Pancreas (tissue), 10 donors: ENCODE measurements at places on chromosomes 16 and 17. TPM values are rescaled to one million over a fixed set of nuclear protein-coding genes. Genes with fewer than 3 reads are reported as not detected.

DNA sequence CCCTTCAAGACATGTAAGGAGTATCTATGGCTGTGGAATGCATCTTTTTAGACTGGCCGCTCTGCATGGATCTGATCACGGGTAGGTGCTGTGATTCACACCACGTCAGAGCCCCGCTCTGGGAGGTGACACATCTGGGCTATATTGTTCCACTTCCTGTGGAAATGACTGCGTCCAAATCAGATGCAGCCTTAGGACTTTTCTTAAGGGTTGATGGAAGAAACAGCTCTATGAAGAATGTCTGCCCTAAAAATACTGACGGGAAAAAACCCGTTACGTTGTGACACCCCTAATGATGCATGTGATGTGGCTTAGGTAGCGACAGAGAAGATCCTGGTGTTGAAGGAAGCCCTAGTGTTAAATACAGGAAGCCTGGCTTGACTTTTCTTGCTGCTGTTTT, 12.2 kb downstream of the BANP start:
- H3K4me1 ChIP-seq = peaks cover 6% of the 10 kb centered on the region
- DNase-seq = no peak
- H3K27ac ChIP-seq = no peak overlapping the region
- H3K27me3 ChIP-seq = no peaks in the 10 kb centered on the region

DNA sequence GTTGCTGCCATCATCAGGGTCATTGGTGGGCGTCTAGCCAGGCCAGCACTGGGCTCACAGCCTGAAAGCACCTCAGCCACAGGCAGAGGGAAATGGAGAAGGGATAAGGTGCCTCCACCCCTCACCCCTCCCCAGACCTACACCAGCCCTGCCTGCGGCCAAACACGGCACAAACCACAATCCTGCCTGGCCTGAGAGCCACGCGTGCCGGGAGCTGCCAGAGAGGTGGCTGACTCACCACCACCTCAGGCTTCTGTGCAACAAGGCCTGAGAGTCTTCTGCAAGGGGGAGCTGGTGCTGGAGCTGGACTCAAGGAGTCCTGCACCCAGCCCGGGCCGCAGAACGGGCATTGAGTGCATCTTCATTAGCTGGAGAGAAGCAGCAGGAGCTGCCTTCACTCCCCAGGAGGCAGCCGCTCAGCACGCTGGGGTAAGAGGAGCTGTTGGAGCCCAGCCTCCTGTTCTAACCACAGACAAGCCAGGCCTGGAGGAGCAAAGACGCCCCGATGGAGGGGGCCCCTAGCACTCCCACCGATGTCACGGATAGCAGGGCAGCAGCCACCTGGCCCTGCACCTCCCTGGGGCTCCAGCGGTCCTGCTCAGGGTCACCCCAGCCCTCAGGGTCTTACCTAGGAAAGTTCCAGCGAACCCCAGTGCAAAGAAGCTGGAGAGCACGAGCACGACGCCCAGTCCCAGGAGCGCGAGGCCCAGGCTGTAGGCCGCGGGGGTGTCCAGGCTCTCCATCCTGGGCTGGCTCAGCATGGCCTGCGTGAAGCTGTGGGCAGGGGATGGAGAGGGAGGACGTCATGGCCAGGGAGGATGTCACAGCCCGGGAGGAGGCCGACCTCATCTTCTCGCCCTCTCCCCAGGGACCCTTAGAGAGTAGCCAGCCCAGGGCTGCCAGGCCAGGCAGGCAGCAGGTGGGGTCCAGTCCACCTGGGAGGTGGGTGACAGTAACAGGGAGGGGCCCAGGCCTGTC, 16.0 kb upstream of the RASD1 start:
- no peaks in the 10 kb centered on the region for H3K36me3 ChIP-seq
- no peaks in the 10 kb centered on the region for H3K27me3 ChIP-seq
- DNase-seq = peak; percentile 52

GRCh38 chr17:47704116-47704515, 10.2 kb downstream of the TBKBP1 start:
- no peaks in the 10 kb centered on the region for H3K36me3 ChIP-seq
- no peak overlapping the region for H3K4me3 ChIP-seq
- no peak overlapping the region for H3K27ac ChIP-seq

DNA sequence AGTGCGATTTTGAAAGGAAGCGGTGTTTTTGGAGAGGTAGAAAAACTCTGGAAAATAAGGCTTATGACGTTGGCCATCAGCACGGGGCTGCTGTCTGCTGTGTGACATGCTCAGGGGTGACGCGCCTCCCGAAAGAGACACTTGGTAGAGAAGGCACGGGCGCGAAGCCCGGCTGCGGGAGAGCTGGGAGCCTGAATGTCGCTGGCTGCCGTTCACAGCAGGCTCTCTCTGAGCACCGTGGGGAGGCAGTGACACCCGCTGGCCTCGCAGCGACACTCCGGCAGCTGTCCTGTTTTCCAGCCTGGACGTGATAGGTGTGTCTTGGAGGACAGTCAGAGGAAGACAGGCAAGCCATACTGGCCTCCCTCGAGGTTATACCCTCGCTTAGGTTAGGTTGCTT, 759.1 kb upstream of the RBFOX1 start:
- H3K36me3 ChIP-seq = no peaks in the 10 kb centered on the region
- no peaks in the 10 kb centered on the region for H3K27me3 ChIP-seq
- DNase-seq = no peak
- no peaks in the 10 kb centered on the region for H3K4me1 ChIP-seq
- no peak overlapping the region for H3K4me3 ChIP-seq

DNA sequence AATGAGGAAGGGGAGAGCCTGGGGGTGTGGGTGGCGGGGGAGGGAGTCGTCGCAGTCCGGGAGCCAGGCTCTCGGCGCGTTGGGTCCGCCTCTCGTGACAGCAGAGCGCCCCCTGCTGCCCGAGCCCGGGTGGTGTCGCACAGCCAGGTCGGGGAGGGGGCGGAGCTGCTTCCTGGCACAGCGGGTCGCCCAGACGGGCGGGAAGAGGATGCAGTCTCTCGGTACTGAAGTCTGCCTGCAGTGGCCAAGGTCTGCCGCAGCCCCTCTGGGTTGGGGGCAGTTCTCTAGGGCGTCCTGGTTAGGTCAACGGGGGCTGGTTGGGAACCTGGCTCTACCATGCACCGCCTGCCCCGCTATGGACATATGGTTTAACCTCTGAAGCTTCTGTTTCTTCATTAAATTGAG, 38.2 kb upstream of the CCDC182 start:
- no peak overlapping the region for H3K27ac ChIP-seq
- H3K27me3 ChIP-seq = no peaks in the 10 kb centered on the region
- no peaks in the 10 kb centered on the region for H3K4me1 ChIP-seq
- peak; percentile 67 for DNase-seq
- H3K36me3 ChIP-seq = no peaks in the 10 kb centered on the region

GRCh38 chr16:76777721-76778465, 413.1 kb upstream of the MON1B start:
- H3K27me3 ChIP-seq = no peaks in the 10 kb centered on the region
- no peak overlapping the region for H3K4me3 ChIP-seq
- H3K27ac ChIP-seq = no peak overlapping the region
- no peaks in the 10 kb centered on the region for H3K36me3 ChIP-seq
- DNase-seq = no peak

DNA sequence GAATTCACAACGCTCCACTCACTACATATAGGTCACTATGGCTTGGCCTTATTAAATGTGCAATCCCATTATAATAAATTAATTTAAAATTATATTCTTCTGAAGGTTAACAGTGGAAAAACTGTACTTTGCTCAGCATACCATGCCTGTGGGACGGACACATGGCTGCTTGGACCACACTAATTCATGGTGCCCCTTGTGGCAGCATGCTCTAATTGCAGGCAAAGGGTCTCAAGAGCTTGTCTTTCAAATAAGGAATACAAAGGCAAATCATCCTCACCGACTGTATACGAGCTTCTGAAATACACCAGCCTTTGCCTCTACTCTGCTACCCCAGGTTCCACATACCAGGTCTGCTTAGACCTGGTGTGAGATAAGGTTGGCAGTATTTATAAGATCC, 11.7 kb downstream of the SMPD3 start:
- H3K27me3 ChIP-seq = no peaks in the 10 kb centered on the region
- H3K4me1 ChIP-seq = no peaks in the 10 kb centered on the region

- no peaks in the 10 kb centered on the region for H3K36me3 ChIP-seq
- no peak for DNase-seq
- no peak overlapping the region for H3K4me3 ChIP-seq
- no peak overlapping the region for H3K27ac ChIP-seq
These were observed 80.4 kb downstream of the EFCAB5 start for GRCh38 chr17:30021708-30022317.

Gene KRT222
- 1.3 TPM for total RNA-seq

DNA sequence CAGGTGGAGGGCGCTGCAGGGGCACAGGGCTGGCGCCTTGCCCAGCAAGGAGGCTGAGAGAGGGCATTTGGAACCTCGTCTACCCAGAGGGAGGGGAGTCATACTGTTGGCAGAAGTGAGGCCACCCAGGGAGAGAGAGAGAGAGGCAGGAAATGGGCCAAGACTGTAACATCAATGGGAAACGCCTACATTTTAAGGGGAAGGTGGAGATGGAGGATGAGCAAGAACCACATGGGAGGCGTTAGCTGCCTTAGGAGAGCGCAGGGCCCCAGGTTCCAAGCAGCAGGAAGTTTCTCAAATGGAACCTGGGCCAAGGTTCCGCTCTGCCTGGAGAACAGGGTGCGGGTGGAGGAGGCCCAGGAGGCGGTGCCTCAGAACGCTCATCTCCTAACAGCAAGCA, 2.7 kb upstream of the WFDC1 start:
- H3K4me3 ChIP-seq = no peak overlapping the region
- no peaks in the 10 kb centered on the region for H3K27me3 ChIP-seq
- DNase-seq = no peak
- no peaks in the 10 kb centered on the region for H3K4me1 ChIP-seq

GRCh38 chr16:23504076-23504452, 6.2 kb downstream of the GGA2 start:
- no peaks in the 10 kb centered on the region for H3K36me3 ChIP-seq
- no peaks in the 10 kb centered on the region for H3K27me3 ChIP-seq
- H3K4me1 ChIP-seq = peaks cover 65% of the 10 kb centered on the region
- peak; percentile 44 for DNase-seq

- H3K4me1 ChIP-seq = no peaks in the 10 kb centered on the region
- DNase-seq = no peak
- H3K36me3 ChIP-seq = no peaks in the 10 kb centered on the region
These were observed 36.8 kb upstream of the KCNJ2 start for GRCh38 chr17:70132505-70132904.
